Hematopoietic multipotent progenitor cell treated with erythropoietin and hydrocortisone succinate and interleukin-3 and kit ligand, for 6 days (in vitro differentiated cells): ENCODE measurements at places on chromosomes 13 and 19.
A peak's percentile ranks its signal among the peaks of the same experiment; 100 is the strongest.

GRCh38 chr19:52453324-52454094 lies at the start of gene ZNF578:
TSS of gene ZNF578 (plus strand) at chr19:52453553. CDS start at chr19:52501846, 48,293 bp downstream.
- peak; percentile 74 for DNase-seq

DNA sequence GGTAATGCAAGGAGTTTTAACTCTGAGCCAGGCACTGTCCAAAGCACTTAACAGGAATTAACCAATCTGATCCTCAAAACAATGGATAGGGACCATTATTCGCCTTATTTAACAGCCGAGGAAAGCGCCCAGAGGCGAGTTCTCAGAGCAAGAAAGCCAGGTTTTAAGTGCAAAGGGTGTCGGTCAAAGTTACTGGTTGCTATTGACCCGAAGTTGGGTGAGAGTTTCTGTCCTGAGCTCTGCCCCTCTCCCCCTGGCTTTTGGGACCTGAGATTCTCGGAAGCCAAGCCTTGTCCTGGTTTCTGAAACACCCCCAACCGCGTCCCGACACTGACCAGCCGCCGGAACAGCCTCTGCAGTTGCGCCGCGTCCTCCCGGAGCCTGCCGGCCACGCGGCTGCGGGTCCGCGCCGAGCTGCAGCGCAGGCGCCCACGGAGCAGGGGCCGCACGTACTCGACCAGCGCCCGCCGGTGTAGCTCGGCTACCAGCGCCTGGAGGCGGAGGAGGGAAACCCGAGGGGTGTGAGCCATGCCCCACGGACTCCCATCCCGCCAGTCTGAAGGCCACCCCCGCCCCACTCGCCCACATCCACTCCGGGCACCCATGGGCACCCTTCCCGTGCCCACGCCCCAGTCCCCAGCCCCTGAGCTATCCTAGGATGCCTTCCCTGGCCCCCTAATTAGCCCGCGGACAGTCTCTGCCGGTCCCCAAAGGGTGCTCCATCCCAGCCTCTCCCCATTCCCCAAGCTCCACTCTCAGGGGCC lies 27.8 kb downstream of the EXOC3L2 start:
- DNase-seq: no peak

DNA sequence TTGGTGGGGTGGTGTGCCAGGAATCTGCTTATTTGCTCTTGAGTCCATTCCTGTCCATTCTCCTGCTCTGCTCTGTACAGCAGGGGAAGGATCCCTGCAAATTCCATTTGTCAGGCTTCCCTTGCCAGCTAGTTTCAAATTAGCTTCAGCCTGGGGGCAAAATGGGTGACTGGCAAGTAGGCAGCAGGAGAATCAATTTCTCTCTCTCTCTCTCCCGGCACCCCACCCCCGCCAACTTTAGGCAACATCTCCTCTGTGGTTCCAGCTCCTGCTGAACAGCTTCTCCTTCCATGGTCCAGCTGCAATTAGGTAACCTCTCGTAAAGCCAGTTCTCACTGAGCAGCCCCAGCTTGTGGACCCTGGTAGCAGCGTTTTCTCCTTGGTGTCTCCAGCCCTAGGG lies 6.7 kb upstream of the MYCBP2 start:
- DNase-seq: no peak

DNA sequence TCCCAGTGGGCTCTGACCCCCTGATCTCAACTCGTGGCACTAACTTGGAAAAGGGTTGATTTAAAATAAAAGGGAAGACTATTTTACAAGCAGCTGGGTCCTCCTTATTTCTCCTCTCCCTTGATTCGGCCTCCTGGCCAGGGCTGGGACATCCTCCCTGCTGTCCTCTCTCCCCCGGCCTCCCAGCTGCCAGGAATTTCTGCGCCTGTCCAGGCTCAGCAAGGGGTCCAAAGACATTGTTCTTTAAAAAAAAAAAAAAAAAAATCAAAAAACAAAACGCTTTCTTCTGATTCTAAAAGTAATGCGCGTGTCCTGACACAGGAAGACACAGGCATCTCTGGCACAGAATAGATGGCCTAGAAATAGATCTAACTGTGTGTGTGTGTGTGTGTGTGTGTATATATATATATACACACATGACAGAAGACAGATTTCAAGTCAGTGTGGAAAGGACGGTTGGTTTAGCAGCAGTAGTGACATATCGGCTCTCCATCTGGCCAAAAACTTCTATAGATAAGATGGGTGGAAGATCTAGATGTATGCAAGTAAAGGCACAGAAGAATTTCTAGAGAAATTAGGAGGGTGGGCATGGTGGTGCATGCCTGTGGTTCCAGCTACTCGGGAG lies 12.3 kb upstream of the LENG8 start:
- no peak for DNase-seq

DNA sequence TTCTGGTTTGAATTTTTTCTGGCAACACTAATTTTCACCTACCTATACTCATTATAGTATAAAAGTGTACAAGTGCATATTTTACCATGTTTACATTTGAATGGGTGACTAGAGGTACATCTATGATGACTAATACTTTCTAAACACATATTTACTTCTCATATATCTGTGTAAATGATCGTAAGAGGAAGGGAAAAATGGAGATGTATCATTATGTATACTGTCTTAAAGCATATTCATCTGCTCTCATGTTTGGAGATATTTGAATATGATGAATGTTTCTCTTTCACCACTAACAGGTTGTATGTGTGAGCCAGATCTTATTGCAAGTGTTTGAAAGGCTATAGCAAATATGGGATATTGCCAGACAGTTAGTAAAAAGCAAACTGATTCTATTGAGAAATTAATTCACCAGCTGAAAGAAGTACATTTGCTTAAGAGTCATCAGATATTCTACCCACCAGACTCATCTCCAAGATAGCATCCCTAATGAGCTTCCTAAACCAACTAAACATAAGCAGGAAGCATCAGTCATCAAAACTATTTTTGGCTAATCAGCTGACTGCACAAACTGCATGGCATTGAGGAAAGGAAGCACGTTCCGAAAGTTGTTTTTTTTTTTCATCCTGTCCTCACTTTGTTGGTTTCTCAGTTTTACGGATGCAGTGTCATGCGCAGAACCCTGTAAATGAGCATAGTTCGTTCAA lies 738.2 kb downstream of the GPC5 start:
- no peak for DNase-seq

DNA sequence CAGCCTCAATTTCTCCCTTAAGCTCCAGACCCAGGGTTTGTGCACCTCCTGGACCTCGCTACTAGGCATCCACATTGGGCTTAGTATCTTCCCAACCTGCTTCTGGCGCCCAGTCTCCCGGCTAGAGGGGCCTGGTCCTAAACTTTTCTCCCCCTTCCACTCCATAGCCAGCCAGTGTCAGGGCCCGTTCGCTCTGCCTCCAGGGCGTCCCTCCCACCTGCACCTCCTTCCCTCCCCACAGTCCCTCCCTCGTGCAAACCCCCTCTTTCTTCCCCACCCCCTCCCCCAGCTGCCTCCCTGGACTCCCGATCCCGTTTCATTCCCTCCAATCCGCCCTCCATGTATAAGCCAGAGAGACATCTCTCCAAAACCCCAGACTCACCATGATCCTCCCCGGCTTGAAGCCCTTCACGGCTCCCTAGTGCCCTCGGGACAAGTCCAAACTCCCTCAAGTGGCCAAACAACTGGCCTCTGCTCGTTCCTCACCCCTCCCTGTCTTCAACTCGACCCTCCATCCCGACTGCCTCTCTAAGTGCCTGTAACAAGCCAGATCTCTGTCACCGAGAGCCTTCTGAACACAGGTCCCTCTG lies 997 bp upstream of the SAMD4B start:
- peak; percentile 50 for DNase-seq

DNA sequence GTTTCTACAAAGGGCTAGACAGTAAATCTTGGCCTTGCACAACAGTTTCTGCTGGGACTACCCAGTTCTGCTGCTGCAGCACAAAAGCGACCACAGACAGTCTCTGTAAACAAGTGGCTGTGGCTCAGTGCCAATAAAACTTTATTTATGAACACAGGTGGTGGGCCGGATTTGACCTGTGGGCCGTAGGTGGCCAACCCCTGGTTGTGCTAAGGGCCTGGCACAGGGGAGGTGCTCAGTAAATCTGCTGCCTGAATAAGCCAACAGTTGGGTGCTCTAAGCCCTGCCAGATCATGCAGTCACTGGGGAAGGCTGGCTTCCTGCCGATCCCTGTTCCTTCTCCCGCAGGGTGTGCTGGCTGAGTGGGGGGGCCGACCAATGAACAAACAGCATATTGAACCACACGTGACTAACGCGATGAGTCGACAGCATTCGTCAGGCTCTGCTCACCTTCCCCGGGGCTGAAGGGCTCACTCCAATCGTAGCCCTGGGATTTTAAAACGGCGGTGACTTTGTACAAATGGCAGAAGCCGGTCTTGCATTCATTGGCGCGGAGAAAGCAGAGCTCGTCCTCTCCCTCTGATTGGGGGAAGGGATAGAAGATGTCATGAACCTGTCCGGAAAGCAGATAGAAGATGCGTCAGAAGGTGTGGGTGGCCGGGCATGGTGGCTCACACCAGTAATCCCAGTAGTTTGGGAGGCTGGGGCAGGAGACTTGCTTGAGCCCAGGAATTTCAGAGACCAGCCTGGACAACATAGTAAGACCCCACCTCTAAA lies 24.3 kb upstream of the MYDGF start:
- no peak for DNase-seq

DNA sequence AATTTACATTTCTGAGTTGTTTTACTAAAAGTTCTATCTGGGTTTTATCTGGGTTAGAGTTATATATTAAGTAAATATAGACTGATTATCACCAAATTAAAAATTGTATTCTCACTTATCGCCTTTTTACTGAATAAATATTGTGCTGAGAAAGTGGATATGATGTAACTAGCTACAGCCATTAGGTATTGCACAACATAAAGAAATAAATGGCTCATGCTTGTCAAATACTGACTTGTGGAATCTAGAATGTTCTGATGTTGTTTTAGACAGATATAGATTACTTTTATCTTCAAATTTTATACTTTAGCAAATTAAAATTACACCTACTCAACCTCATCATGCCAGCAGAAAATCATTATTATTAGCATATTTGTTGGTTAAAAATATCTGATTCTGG lies 1277.1 kb upstream of the MIR17HG start:
- DNase-seq: no peak

DNA sequence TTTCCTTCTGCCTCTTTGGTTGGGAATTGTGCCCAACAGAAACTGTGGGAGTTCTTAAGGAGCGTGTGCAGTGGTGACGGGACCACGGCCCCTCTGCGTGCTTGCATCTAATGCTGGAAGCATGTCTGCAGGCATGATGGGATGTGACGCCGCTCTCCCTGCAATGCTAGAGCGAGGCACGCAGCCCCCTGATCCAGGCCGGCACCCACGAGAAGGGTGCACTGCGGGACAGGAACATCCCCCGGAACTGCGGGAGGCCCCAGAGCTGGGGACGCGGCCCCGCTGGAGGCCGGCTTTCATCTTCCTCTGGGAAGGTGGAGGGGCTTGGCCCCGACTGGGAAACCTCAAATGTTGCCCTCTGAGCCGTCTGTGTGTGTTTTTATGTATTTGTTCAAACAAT lies 32.7 kb downstream of the TMEM255B start:
- DNase-seq: no peak

- DNase-seq: no peak
Measured at GRCh38 chr13:67228031-67228430, 2.1 kb downstream of the PCDH9 start.

DNA sequence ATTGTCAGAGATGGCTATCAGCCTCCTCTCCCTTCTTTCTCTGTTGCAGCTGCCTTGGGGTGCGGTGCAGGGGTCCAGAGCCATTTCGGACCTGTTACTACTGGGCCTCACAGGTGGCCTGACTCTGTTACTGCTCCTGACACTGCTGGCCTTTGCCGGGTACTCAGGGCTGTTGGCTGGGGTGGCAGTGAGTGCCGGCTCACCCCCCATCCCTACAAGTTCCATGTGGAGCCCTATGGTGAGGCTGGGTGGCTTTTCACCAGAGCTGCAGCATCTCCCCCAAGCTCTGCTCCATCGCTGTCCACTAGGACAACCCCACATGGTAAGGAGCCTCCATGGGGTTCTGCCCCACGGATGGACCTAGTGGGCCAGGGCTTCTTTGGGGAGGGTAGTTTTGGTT lies 13.7 kb upstream of the ZNF492 start:
- DNase-seq: no peak

- DNase-seq: no peak
Measured at GRCh38 chr13:51822106-51822815, 18.3 kb upstream of the DHRS12 start.
